ENCODE measurements at places on chromosomes 12 and 14. TPM values are rescaled to one million over a fixed set of nuclear protein-coding genes. Genes with fewer than 3 reads are reported as not detected.

- H3K4me3 ChIP-seq, result no peak overlapping the region
- H3K4me1 ChIP-seq, result no peaks in the 10 kb centered on the region
Measured at GRCh38 chr14:56678838-56679237, 99.2 kb downstream of the TMEM260 start.

DNA sequence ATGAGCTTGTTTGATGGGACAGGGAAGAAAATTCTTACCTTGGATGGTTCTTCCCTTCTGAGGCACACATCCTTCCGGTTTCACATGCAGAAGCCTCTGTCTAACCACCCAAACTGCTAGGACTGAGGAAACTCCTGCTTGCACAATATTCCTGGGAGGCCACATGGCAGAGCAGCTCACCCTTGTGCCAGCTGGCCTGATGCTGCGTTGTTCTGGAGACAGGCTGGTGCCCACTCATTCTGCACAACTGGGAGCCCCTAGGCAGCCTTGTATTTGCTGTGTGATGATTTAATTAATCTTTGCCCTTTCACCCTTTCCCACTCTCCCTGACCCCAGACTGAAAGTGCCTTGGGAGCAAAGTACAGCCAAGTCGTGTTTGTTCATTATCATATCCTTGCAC lies 130.8 kb downstream of the RTN1 start:
- H3K36me3 ChIP-seq, result no peaks in the 10 kb centered on the region
- no peak overlapping the region for H3K27ac ChIP-seq
- no peak overlapping the region for H3K4me3 ChIP-seq
- no peaks in the 10 kb centered on the region for H3K27me3 ChIP-seq

- H3K27ac ChIP-seq, result no peak overlapping the region
- H3K4me3 ChIP-seq, result no peak overlapping the region
- no peak for DNase-seq
- no peaks in the 10 kb centered on the region for H3K4me1 ChIP-seq
- H3K36me3 ChIP-seq, result no peaks in the 10 kb centered on the region
Measured at GRCh38 chr12:63777340-63777739, 2.4 kb upstream of the RXYLT1 start.

GRCh38 chr12:56411781-56412639 lies 37.2 kb downstream of the TIMELESS start:
- H3K27ac ChIP-seq, result no peak overlapping the region
- H3K36me3 ChIP-seq, result no peaks in the 10 kb centered on the region
- DNase-seq, result no peak
- H3K27me3 ChIP-seq, result no peaks in the 10 kb centered on the region
- no peak overlapping the region for H3K4me3 ChIP-seq
- no peaks in the 10 kb centered on the region for H3K4me1 ChIP-seq

GRCh38 chr12:78249578-78249977 lies 418.9 kb downstream of the NAV3 start:
- no peaks in the 10 kb centered on the region for H3K4me1 ChIP-seq
- no peak for DNase-seq
- no peaks in the 10 kb centered on the region for H3K36me3 ChIP-seq
- no peaks in the 10 kb centered on the region for H3K27me3 ChIP-seq
- no peak overlapping the region for H3K4me3 ChIP-seq
- H3K27ac ChIP-seq, result no peak overlapping the region

DNA sequence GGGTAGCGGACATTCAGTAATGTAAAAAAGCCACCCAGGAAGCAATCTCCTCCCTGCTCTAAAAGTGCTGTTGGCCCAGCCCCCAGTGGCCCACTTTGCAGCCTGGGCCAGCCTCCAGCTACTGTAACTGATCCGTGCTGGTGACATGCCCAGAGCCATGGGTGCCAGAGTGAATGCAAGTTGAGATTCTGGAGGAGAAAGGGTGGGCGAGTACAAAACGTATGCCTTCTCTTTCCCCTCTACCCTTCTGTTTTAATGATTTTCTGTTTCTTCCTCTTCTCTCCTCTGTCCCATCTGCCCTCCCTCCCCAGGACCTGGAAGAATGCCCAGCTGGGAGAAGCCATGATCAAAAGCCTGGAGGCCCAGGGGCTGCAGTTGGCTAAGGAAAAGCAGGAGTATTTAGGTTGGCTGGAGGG lies 16.9 kb downstream of the PLEKHD1 start:
- H3K27me3 ChIP-seq, result no peaks in the 10 kb centered on the region
- H3K36me3 ChIP-seq, result no peaks in the 10 kb centered on the region
- peak overlapping the region; percentile 12 for H3K27ac ChIP-seq
- no peaks in the 10 kb centered on the region for H3K4me1 ChIP-seq
- H3K4me3 ChIP-seq, result no peak overlapping the region

Gene GRIP1
- total RNA-seq, result 5.3 TPM

Measured in right atrium auricular region (tissue), 2 donors.